ENCODE measurements at places on chromosomes 6 and 20. TPM values are rescaled to one million over a fixed set of nuclear protein-coding genes. Genes with fewer than 3 reads are reported as not detected.

Gene SEMG1
- not detected for total RNA-seq

Gene DCDC2
- 3.7 TPM for total RNA-seq

Gene SRC
- 130 TPM for total RNA-seq

Gene CLDN20
- total RNA-seq, result not detected

Gene E2F1
- total RNA-seq, result 22.3 TPM

Gene SIRPD
- total RNA-seq, result not detected

Gene GABRR1
- total RNA-seq, result not detected

Gene MCCD1
- not detected for total RNA-seq

Gene LST1
- not detected for total RNA-seq

Gene ISM1
- total RNA-seq, result 0.24 TPM

Gene MYCT1
- not detected for total RNA-seq

Gene CDSN
- total RNA-seq, result not detected

Measured in A549 treated with Hydrocortisone at 1 μM for 4 hours (cell line).